ENCODE measurements at places on chromosomes 2 and 18.

DNA sequence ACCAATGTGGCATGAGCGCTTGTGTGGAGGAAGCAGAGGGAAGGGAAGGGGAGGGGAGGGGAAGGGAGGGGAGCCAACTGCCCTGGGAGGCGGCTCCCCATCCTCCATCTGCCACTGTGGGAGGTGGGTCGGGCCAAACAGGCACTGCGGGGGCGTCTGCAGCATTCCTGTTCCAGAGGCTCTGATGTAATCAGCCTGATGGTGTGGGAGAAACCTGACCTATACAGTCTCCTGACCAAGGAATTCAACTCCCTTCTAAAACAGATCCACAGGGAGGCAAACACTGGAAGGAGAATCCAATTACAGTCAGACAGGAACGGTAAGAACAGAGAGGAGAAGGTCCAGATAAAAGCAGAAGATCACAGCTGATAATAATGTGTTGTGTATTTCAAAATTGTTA, 88.8 kb downstream of the CD8B2 start:
- DNase-seq: no peak

DNA sequence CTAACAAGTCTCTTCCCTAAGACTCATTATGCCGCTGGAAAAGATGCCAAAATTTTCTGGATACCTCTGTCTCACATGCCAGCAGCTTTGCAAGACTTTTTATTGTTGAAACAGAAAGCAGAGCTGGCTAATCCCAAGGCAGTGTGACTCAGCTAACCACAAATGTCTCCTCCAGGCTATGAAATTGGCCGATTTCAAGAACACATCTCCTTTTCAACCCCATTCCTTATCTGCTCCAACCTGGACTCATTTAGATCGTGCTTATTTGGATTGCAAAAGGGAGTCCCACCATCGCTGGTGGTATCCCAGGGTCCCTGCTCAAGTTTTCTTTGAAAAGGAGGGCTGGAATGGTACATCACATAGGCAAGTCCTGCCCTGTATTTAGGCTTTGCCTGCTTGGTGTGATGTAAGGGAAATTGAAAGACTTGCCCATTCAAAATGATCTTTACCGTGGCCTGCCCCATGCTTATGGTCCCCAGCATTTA, 26.3 kb downstream of the DHRS9 start:
- DNase-seq: no peak

DNA sequence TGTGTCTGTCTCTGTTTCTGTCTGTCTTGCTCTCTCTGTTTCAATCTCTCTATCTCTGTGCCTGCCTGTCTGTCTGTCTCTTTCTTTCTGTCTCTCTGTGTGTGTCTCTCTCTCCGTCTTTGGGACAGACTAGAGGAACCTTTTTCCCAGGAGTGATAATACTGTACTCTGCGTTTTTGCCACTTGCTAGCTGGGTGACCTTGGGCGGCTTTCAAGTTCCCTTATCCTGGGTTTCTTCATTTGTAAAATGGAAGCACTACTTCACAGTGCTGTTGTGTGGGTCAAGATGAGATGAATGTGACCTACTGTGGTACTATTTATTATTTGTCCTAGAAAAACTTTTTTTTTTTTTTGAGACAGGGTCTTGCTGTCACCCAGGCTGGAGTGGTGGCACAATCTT, 42.4 kb downstream of the HPCAL1 start:
- DNase-seq: no peak

DNA sequence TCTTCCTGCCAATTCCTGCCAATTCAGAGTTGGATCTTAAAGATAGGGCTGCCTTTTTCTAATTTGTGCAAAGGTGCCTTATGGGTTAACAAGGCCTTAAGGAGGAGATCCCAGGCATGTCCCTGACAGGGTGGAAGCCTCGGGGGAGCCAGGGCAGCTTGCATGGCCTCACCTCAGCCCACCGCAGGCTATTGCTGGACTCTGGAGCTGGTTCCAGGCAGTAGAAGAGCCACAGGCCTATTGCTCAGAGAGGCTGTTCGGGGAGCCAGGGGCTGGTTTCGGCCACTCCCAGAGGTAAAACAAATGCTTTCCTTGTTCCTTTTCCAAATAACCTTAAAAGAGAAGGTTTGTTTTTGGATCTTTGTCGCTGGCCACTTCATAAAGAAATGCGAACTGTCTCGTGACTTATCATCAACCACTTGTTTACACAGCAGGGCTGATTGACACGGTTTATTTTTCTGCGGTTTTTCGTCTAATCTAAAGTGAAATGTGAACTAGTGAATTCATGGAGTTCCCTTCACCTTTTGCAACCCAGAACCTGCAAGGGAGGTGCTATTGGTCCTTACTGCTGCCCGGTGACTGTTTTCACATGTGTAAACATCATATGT, 108.6 kb downstream of the APOB start:
- no peak for DNase-seq

- no peak for DNase-seq
These were observed 53.4 kb downstream of the THADA start for GRCh38 chr2:43542285-43542933.

DNA sequence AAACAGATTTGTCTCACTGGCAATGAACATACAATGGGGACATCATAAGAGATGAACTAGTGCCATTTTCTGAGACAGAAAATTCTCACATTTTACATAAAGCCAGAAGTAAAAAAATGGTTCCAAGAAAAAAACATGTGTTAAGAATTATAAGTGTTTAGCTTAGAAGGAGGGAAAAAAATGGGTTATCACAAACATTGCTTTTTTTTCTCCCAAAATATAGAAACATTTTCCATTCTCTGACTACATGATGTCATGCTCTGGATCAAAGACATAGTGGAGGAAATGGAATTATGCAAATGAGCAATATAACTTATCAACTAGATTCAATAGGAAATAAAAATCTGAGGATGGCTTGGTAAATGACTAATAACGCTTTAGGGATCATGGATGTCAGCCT, 49.8 kb downstream of the SPATS2L start:
- no peak for DNase-seq

DNA sequence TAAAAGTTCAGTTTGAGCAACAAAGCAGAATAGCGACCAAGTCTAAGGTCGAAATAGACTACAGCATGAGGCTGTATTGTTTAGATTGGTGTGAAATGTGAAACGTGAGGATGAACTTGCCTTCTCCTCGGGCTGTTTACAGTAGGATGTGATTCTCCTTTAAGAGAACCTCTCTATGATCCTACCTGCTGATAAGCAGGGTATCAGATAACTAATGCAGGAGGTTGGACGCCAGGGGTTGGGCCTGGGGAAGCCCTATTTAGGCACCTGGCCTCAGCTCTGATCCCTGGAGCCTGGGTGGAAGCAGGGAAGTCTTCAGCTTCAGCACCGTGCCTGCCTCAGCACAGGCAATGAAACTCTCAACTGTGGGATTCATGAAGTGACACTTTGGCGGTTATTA, 11.4 kb downstream of the CRYGD start:
- DNase-seq: no peak

DNA sequence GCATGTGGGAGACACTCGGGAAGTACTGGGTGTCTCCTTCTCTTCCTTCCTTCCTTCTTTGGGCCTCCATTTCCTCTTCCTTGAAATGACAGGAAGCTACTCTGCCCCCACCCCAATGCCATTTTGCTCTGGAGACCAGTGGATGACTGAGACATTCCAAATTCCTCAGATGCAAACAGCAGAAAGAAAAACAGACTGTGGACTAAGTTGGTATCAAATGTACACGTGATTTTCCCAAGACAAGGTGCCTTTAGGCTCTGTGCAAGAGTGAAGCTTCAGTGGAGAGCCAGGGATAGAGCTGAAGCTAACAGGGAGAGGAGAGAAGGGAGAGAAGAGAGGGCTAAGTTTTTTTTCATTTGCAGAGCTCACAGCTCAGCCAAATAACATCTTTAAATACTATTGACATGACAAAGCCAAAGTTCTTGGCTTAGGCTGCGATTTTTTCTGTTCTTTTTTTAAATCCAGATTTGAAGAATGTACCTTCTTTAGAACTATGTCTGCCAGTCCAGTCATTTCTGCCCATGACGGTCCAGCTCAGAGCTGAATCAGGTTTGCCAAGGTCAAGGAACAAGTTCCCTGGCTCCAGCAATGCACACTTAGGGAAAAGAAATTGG, 84.5 kb upstream of the LCLAT1 start:
- no peak for DNase-seq

GRCh38 chr18:42929857-42930256, 185.6 kb downstream of the RIT2 start:
- DNase-seq: no peak

GRCh38 chr2:52536929-52537460, 1230.6 kb upstream of the CHAC2 start:
- no peak for DNase-seq

GRCh38 chr2:112644933-112645309, 818 bp upstream of the SLC20A1 start:
- DNase-seq: no peak

- DNase-seq: no peak
These were observed 30.5 kb upstream of the IMPA2 start for GRCh38 chr18:11950824-11951223.

DNA sequence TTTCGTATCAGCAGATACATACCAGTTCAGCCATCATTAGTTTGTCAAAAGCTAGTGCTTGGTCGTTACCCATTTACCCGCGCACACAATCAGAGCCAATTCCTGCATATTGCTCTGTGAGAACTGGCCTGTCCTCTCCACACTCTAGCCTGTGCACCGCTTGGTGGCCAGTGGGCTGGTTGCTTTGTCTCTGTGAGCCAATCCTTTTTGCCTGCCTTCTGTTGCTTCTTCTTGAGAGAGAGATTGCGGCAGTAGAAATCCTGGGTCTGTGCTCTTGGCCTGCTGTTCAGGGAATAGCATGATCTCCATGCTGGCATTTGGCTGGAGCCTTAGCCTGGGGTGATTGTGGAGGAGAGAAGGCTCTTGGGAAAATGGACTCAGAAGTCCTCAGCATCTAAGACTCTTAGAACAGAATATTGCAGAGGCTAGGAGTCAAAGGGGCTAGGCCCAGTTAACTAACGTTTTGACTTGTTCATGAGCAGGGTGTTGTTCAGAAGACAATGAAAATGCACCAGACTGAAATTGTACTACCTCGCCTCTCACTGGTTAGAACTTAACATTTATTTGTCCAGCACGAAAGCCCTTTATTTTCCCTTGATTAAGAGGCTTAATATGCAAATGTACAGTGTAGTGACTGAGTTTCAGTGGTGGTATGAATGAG, 37.1 kb downstream of the MAP4K4 start:
- DNase-seq: no peak

DNA sequence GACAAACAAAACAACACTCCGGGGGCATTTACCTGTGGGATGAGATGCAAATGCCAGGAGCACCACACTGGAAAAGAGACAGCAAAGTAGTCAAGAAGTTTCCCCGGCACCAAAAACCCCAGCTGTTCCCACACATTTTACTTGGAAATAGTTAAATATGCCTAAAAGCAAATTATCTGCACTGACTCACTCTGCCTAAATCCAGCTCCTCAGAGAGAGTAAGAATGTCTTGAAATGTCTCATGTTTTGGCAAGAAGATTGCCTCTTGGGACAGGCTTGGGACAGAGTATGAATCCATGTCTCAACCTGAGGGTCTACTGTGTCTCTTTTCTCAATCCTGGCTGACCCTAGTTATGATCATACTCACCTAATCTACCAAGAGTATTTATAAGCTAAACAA, 87.5 kb upstream of the RIOK3 start:
- no peak for DNase-seq

- DNase-seq: no peak
These were observed 128.6 kb downstream of the SPOPL start for GRCh38 chr2:138630164-138630563.

- no peak for DNase-seq
These were observed 110.6 kb downstream of the NEB start for GRCh38 chr2:151623631-151624030.

- no peak for DNase-seq
These were observed 109.7 kb upstream of the SP3 start for GRCh38 chr2:174074831-174075230.

GRCh38 chr2:151153601-151154000, 108.1 kb downstream of the RBM43 start:
- DNase-seq: no peak

DNA sequence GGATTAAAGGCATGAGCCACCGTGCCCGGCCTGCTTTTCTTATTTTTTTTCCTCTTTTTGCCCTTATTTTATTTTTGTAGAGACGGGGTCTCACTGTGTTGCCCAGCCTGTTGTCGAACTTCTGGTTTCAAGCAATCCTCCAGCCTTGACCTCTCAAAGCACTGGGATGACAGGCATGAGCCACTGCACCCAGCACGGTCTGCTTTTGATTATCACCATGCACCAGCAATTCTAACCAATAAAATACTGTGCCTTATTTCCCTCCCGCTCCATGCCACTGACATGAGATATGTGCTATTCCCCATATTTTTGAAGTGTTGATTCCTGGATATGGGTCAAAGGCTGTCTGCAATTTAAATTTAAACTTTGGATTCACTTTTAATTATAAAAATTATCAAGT, 42.9 kb downstream of the ACYP2 start:
- no peak for DNase-seq

GRCh38 chr2:147910990-147911473, 66.2 kb downstream of the ACVR2A start:
- DNase-seq: no peak

DNA sequence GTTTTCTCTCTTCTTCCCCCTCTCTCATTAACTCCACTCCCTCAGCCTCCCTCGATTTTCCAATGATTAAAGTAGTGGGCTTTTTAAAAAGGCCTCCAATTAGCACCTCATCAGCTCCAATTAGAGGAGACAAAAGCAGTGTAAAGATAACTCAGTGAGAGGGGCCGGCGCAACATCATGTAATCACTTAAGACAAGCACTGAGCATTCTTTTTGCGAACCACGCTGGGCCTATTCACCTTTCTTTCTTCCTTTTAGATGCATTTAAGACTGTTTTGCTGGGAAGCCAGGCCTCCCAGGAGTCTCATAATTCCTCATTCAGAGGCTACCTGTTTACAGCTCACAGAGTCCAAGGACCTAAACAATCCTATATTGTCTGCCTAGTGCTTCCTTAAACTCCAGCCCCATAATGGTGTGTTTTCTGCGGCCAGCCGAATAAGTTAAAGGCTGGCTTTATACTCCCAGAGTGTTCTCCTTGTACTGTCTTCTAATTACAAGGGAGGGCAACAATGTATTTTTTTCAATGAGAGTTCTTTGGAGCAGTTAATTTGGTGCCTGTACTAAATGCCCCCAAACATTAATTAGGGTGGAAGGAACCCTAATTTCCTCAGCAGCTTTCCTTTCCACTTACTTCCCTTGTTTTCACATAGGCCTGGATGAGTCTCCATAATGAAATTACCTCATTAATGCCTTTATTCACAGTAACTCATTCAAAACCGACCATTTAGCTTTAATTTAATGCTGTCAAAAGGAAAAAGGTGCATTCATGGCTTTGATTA, 28.0 kb upstream of the LMAN1 start:
- DNase-seq: no peak

DNA sequence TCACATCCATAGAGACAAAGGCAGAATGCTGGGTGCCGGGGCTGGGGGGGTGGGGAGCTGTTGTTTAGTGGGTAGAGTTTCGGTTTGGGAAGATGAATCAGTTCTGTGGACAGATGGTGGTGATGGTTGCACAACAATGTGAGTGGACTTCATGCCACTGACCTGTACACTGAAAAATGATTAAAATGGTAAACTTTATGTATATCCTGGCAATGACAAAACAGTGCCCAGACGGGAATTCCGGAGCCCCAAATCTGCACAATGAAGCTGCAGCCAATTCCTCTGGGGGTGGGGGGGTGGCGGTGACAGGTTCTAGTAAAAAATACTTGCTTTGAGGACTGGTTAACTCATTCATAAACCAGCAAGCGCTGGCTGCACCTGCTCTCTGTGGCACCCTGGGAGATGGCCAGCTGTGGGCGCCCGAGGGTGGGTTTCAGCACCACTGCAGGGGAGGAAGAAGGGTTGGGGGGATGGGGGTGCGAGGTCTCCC, 81.8 kb upstream of the HPCAL1 start:
- DNase-seq: no peak

GRCh38 chr2:137929519-137929916, 34.8 kb upstream of the HNMT start:
- DNase-seq: no peak

Measured in stimulated activated CD8-positive, alpha-beta memory T cell treated with anti-CD3 and anti-CD28 coated beads, Interleukin-15, amount 100 ng/mL, for 24 hours (primary cell).